ENCODE measurements at places on chromosomes 6 and 20. TPM values are rescaled to one million over a fixed set of nuclear protein-coding genes. Genes with fewer than 3 reads are reported as not detected.

Gene PDYN
- total RNA-seq = not detected

DNA sequence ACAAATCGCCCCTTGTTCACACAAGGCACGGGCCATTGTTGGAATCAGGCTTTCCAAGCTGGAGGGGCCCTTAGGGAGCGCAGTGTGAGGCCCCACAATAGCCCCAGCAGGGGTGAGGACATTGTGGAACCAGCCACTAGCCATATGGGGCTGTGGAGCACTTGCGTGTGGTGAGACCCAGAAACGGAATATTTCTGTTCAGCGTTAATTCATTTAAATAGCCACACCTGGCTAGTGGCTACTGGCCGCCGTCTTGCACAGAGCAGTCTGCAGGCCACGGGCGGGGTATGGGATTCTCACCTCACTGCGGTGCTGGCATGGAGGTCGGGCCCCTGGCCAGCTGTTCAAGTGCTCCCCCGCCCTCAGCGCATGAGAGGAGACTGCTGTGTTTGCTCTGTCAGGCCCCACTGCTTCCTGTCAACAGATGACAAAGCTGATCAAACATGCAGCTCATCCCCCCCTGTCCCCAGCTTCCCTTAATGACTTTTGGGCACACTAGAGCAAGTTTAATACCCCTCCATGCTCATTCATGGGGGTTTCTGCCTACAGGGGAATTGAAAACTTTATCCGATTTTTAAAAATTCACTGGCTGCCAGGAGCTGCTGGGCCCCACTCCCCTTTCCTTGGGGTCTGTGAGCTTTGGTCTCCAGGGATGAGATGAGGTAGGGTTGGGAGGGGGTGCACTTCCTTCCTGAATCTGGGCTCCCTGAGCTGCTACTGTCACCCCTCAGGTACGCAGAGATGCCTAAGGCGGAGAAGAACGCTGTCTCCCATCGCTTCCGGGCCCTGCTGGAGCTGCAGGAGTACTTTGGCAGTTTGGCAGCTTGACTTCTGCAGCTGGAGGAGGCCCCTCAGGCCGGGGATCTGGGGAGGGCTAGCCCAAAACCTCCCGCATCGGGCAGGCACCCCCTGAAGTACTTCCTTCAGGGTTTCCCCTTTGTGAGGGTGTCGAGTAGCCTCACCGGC lies 13.6 kb downstream of the ITPA start:
- peak; percentile 39 for DNase-seq

DNA sequence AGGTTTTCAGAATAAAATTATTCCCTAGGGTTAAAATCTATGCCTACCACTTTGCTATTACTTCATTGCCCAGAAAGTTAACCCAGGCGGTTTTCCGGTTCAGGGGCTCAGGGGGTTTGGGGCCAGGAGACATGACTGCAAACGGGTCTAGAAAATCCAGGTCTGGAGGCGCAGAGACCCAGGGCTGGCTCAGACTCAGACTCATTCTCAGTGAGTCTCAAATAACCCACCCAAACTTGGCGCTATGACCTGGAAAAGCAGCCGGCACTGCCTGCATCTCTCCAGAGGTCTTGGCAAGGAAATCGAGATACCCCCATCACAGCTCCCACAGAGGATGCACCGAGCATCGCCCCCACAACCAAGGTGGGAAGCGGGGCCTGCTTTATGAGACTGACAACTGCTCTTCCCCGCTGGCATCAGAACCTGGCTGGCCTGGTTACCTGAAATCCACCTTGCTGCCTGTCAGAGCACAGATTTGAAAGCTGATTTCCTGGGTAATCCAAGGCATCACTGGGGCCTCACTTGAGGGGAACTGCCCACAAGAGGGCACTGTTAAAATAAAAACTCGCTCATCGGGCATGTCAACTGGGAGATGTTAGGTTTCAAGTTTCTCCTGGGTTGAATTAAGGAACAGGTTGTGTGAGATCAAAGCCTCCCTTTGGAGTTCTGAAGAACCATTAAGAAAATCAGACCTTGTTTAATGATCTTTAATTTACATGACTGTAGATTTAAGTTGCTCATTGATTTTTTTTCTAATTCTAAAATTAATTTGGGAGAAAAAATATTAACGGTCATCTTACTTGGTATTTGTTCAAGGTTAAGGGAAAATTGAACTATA lies 55.1 kb downstream of the KIF16B start:
- DNase-seq = no peak

DNA sequence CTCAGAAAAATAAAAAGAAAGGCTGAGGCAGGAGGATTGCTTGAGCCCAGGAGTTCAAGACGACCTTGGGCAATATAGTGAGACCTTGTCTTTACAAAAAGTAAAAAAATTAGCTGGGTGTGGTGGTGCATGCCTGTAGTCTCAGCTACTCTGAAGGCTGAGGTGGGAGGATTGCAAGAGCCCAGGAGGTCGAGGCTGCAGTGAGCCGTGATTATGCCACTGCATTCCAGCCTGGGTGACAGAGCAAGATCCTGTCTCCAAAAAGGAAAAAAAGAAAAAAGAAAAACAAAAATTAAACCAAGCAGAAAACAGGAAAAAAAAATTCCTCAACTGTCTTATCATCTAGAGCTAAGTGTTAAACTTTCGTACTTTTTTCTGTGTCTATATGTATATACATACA lies 12.4 kb upstream of the SRSF3 start:
- no peak for DNase-seq

DNA sequence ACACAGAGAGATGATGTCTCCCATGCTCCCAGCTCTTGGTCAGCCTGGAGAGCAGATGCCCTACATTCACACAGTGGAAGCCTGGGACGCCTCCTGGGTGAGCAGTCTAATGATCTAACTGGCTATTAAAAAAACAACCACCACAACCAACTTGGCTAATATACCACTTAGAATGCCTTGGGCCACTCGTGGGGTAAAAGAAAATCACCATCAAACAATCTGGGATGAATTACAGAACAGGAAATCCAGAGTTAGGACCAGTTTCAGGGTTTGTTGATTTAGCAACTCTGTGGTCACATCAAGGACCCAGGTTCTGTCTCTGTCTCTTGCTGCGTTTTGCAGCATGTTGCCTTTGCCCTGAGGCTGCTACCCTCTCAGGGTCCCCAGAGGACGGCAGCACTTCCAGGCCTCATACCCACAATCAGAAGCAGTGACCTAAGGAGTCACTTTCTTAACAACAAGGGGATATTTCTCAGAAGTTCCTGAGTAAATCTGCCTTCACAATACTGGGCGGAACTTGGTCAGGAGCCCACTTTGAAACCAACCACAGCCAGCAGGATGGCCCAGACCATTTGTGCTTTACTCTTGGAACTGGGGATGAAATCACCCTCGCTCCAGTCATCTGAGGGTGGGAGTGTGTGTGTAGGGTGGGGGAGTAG lies 118.7 kb downstream of the CLIC5 start:
- no peak for DNase-seq

DNA sequence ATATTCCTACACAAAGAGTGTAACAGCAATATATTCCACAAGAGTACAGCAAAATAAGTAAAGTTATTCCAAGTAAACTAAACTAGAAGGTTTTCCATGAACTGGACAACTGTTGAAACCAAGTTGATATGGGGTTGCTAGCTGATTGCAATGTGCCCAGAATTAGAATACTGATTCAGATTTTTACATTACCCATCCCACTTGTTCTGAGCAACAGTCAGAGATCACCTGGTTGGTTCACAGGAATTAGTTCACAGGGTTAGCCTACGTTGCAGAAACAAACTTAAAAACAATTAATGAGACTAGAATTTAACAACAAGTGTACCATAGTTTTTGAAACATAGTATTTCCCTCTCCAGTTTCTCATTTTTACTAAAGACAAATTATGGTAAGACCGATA lies 49.1 kb downstream of the CEP85L start:
- no peak for DNase-seq

GRCh38 chr6:156887623-156888269 lies 110.6 kb downstream of the ARID1B start:
- no peak for DNase-seq

DNA sequence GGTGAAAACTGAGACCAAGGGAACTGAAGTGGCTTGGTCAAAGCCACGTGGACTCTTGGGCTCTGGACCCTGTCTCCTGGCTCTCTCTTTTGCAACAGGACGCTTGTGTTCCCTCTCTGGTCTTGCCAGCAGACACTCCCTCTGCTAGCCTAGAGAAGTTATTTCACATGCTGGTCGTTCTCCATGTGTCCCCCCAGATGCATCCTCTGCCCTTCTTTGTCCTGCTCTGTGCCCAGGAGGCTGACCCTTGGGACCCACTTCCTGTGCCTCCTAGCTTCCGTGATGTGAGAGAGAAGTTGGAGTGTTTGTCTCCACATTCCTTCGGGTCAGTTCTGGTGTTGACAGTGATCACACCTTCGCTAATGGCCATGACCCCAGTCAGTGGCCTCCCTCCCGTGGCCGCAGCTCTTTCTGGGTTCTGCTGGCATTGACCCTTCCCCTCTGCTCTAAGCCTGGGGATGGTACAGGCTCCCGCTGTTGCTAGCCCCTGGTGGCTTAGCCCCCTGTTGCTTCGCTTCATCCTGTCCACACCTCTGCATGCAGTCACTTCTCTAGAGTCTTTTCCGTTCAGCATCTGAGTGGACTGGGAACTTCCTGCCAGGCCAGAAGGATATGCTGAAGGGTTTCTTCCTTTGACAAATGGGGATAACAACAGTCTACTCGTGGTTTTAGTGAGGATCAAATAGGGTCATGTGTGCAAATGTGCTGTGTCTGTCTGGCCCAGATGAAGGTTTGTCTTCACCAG lies 70.1 kb upstream of the BMP2 start:
- DNase-seq = no peak

- DNase-seq = no peak
Measured at GRCh38 chr20:33423141-33423834, 20.3 kb downstream of the SNTA1 start.

Gene PSORS1C1
- 0.48 TPM for total RNA-seq

DNA sequence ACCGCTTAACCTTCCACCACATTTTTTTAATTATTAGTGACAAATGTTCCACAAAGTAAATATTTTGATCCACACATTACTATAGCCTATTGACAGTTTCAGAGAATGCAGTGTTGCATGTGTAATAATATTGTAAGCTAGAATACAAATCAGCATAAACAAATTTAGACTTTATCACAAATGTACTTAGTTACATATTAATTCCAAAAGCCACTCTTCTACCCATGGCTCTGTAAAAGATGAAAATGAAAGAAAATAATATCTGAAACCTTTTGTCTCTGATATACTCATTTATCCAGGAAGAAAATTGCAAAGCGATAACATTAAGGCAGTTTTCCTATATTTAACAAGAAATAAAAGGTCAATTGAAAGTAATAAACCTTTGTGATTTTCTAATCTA lies 954.0 kb upstream of the MAN1A1 start:
- DNase-seq = no peak

DNA sequence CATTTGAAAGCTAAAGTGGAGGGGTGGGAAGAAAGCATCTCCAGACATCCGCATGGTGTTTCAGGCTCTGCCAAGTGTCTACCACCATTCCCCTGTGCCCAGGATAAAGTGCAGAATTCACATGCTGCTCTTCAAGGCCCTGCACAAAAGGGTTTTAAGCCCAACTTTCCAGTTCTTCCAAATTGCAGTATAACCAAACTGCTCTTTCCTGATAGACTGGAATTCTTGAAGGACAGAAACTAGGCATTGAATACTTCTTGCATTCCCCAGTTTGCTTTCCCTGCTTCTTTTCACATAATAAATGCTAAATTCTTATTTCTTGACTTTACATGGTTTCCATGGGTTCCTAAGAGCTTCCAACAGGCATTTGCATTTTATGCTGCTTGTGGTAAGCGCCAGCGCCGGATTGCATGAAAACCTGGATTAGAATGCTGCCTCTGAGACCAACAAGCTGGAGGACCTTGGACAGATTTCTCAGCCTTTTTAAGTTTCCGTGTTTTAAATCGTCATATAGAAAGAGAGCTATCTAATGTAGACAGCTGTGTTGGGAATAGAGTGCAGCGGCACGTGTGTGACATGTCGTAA lies 7.9 kb downstream of the SOX4 start:
- DNase-seq = no peak

DNA sequence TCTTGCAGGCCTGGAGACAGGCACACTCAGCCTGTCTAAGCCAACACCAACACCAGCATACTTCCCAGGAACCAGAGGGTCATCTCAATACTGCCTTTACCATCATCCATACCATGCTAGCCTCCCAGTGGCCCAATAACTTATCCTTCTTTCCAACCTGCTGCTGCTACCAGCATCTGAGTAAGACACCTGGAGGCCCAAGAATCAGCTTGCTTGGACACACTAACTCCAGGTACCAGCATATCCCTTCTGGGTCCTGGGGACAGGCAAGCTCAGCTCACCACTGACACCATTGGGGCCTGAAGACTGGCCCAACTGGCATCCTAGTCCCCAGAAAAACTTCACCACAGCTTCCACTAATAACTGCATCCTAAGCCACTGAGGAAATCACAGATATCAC lies 205.3 kb downstream of the CD109 start:
- DNase-seq = no peak

- DNase-seq = no peak
Measured at GRCh38 chr6:106444777-106445507, 84.4 kb downstream of the CRYBG1 start.

Gene ANKRD60
- total RNA-seq = not detected

DNA sequence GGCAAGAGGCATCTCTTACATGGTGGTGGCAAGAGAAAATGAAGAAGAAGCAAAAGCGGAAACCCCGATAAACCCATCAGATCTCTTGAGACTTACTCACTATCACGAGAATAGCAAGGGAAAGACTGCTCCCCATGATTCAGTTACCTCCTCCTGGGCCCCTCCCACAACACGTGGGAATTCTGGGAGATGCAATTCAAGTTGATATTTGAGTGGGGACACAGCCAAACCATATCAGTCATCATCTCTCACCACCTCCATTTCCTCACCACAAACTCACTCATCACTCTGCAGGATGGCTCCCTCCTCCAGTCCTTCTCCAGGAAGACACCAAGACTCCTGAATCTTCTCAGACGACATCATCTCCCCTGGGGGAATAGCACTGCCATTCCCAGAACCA lies 25.8 kb upstream of the SLC16A10 start:
- no peak for DNase-seq

DNA sequence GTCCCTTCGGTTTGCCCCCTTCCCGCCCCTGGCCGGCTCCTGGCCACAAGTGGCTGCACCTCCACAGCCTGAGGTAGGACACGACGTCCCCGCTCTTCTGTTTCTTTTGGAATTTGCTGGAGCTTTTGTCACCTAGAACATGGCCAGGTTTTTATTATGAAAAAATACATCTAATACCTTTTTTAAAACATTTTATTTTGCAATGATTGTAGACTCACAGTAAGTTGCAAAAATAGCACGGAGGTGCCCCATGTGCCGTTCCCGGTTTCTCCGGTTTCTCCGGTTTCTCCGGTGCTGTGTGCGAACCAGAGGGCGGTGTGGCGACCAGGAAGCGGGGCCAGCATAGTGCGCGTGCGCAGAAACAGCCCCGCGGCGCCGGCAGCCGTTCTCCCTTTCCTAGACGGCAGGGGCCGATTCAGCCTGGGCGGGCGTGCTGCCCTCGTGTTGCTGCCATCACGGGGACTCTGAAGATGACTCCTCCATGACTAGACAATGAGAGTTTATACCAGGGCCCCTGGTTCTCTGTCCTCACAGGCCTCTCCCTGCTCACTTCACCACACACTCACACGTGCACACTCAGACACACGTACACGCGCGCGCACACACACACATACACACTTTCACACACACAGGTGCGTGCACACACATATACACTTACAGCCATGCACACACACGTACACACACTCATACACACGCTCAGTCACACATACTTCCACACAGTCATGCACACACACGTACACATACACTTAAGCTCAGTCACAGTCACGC lies 102.1 kb downstream of the TMEM242 start:
- peak; percentile 88 for DNase-seq

Gene SLC17A2
- total RNA-seq = not detected

- DNase-seq = no peak
Measured at GRCh38 chr20:62149532-62150309, 6.2 kb downstream of the SS18L1 start.

Gene TMEM217
- not detected for total RNA-seq
